Osteoblast (primary cell): ENCODE measurements at places on chromosomes 16 and 17.
A peak's percentile ranks its signal among the peaks of the same experiment; 100 is the strongest.

GRCh38 chr17:80101946-80102663 lies 724 bp downstream of the GAA start:
- no peaks in the 10 kb centered on the region for H3K36me3 ChIP-seq
- peaks cover 13% of the 10 kb centered on the region for H3K4me1 ChIP-seq
- peak overlapping the region; percentile 95 for H3K4me3 ChIP-seq
- DNase-seq = peak; percentile 94
- no peaks in the 10 kb centered on the region for H3K27me3 ChIP-seq
- H3K27ac ChIP-seq = peak overlapping the region; percentile 66

DNA sequence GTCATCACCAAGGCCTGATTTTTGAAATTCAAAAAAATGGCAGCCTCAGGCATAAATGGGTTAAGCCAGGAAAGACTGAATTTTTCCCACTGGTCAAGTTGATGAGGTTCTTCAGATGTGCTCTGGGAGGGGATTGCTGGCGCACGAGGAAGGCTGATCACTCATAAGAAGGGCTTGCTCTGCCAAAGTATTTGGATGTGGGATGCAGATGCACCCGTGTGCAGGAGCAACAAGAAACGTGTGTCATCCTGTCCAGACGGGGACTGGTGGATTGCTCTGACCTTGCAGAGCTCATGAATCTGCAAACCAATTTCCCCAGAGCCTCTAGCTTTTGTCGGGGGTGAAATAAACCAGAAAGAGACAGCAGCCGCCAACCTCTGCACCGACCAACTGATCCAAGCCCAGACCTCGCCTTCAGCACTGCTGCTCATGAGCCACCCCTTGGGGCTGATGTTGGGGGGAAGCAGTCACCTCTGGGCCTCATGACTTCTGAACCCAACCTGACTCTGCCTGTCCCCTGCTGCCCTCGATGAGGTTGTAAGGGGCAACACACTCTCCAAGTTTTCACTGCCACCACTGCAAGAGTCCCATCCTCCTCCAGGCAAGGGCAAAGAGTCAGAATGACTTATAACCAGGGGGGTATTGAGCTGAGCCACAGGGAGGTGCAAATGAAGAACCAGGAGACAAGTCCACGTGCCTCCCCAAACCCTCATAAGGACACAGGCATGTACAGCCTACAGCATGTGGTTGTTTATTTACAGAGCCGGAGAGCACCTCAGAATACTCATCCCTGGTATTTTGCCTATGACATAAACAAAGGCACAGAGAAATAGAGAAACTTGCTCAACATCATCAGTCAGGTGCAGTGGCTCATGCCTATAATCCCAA lies 452.0 kb downstream of the SOX9 start:
- H3K27me3 ChIP-seq = peaks cover 3% of the 10 kb centered on the region
- no peak overlapping the region for H3K4me3 ChIP-seq
- no peak for DNase-seq
- H3K4me1 ChIP-seq = peaks cover 12% of the 10 kb centered on the region
- H3K27ac ChIP-seq = no peak overlapping the region

GRCh38 chr16:19967561-19967960 lies 82.9 kb upstream of the GPRC5B start:
- H3K4me3 ChIP-seq = no peak overlapping the region
- no peaks in the 10 kb centered on the region for H3K27me3 ChIP-seq
- no peaks in the 10 kb centered on the region for H3K4me1 ChIP-seq
- no peaks in the 10 kb centered on the region for H3K36me3 ChIP-seq

GRCh38 chr16:13101828-13102227 lies 200.4 kb downstream of the SHISA9 start:
- no peak for DNase-seq
- no peaks in the 10 kb centered on the region for H3K4me1 ChIP-seq
- H3K36me3 ChIP-seq = no peaks in the 10 kb centered on the region
- H3K27me3 ChIP-seq = no peaks in the 10 kb centered on the region
- H3K4me3 ChIP-seq = no peak overlapping the region
- no peak overlapping the region for H3K27ac ChIP-seq

DNA sequence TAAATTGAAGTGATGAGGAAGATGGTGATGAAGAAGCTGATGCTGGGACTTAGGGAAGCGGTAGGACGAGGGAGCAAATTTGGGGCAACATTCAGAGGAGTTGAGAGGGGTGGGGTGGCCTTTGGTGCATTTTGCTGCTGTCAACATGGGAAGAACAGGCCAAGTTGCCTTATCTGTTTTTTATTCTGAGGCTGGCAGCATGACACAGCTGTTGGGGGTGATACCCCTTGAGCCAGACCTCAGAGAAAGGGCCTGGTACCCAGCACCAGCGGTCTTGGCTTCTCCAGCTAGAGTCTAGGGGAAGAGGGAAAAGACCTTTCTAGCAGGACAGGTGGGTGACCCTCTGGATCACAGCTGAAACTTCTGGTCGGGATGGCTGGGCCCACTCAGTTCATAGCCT lies 4.6 kb downstream of the IGFBP4 start:
- peak overlapping the region; percentile 92 for H3K4me3 ChIP-seq
- no peak for DNase-seq
- peaks cover 72% of the 10 kb centered on the region for H3K4me1 ChIP-seq
- peaks cover 81% of the 10 kb centered on the region for H3K36me3 ChIP-seq

DNA sequence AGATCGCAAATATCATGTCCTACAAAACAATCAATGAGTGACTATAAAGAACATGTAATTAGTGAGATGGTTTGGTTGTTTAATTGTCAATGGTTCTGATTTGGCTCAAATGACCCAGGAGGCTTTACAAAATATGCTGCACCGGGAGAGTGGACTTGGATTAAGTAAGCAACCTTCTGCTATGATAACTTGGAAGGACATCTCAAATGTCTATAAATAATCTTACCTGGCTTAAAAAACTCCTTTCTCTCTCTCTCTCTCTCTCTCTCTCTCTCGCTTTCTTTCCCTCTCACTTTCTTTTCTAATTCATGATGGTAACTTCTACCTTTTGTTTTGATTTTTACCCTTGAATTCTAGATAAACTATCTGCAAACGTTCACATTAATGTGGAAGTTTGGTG lies 14.2 kb downstream of the KCNJ2 start:
- no peaks in the 10 kb centered on the region for H3K4me1 ChIP-seq
- no peak for DNase-seq
- no peaks in the 10 kb centered on the region for H3K36me3 ChIP-seq
- no peaks in the 10 kb centered on the region for H3K27me3 ChIP-seq
- H3K27ac ChIP-seq = no peak overlapping the region

- peaks cover 6% of the 10 kb centered on the region for H3K4me1 ChIP-seq
- peaks cover 55% of the 10 kb centered on the region for H3K27me3 ChIP-seq
- no peak overlapping the region for H3K4me3 ChIP-seq
- no peaks in the 10 kb centered on the region for H3K36me3 ChIP-seq
Measured at GRCh38 chr16:86367291-86368072, 142.8 kb upstream of the FOXF1 start.

GRCh38 chr16:5166486-5166885 lies 68.9 kb upstream of the EEF2KMT start:
- DNase-seq = no peak
- H3K27me3 ChIP-seq = no peaks in the 10 kb centered on the region
- no peak overlapping the region for H3K27ac ChIP-seq
- no peaks in the 10 kb centered on the region for H3K4me1 ChIP-seq
- no peak overlapping the region for H3K4me3 ChIP-seq
- H3K36me3 ChIP-seq = no peaks in the 10 kb centered on the region

DNA sequence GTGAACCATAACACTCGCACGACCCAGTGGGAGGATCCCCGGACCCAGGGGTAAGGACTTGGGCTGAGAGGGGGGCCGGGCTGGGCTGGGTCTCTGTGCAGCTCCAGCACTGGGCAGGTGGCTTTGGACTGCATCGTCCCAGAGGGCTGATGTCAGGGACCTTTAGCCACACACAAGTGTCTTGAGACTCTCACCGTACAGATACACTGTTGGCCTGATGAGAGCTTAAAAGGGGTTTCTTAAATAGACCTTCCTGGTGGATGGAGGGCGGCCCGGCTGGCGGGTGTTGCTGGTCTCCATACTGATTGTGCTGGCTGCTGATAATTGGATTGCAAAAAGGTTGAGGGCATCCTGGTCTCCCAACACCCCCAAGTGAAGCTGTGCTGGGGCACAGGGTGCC lies 21.7 kb upstream of the CLEC18A start:
- no peaks in the 10 kb centered on the region for H3K27me3 ChIP-seq
- H3K36me3 ChIP-seq = peaks cover 66% of the 10 kb centered on the region
- no peak overlapping the region for H3K27ac ChIP-seq
- DNase-seq = peak; percentile 79
- H3K4me1 ChIP-seq = peaks cover 45% of the 10 kb centered on the region

GRCh38 chr17:56987283-56987834 lies 9.4 kb downstream of the SCPEP1 start:
- peaks cover 5% of the 10 kb centered on the region for H3K36me3 ChIP-seq
- no peak for DNase-seq
- no peaks in the 10 kb centered on the region for H3K4me1 ChIP-seq
- no peak overlapping the region for H3K27ac ChIP-seq
- H3K4me3 ChIP-seq = no peak overlapping the region
- no peaks in the 10 kb centered on the region for H3K27me3 ChIP-seq

- H3K36me3 ChIP-seq = no peaks in the 10 kb centered on the region
- H3K4me3 ChIP-seq = no peak overlapping the region
- no peak for DNase-seq
- no peaks in the 10 kb centered on the region for H3K27me3 ChIP-seq
- H3K4me1 ChIP-seq = peaks cover 3% of the 10 kb centered on the region
Measured at GRCh38 chr16:9139965-9140364, 48.5 kb downstream of the HAPSTR1 start.

DNA sequence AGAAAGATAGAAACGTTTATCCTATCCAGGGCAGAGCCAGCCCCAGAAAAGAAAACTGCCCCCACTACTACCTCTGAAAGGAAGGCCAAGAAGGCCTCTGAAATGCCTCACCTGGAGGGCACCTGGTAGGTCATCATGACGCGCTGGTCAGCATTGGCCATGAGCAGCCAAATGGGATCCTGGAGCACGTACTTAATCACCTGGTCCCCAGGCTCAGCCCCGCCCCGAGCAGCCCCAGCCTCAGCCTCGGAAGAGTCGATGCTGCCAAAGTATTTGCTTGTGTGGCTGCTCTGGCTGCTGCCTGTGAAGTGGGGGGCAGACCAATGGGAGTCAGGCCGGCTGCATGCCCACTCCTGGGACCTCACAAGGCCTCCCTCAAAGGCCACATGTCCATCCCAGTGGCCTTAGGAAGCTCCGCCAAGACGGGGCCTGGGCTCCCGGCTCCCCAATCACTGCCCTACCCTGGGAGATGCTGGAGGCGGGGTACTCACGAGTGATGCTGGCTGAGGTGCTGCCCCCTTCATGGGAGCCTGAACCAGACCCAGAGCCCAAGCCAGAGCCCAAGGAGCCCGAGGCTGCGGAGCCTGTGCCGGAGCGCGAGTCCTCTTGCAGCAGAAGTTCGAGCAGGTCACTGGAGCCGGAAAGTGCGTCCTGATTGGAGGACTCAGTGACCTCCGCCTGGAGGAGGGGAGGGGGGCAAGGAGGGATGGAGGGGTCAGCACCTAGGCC lies 9.9 kb downstream of the PER1 start:
- H3K36me3 ChIP-seq = peaks cover 65% of the 10 kb centered on the region
- no peak overlapping the region for H3K27ac ChIP-seq
- H3K27me3 ChIP-seq = no peaks in the 10 kb centered on the region
- H3K4me1 ChIP-seq = peaks cover 14% of the 10 kb centered on the region
- H3K4me3 ChIP-seq = no peak overlapping the region

DNA sequence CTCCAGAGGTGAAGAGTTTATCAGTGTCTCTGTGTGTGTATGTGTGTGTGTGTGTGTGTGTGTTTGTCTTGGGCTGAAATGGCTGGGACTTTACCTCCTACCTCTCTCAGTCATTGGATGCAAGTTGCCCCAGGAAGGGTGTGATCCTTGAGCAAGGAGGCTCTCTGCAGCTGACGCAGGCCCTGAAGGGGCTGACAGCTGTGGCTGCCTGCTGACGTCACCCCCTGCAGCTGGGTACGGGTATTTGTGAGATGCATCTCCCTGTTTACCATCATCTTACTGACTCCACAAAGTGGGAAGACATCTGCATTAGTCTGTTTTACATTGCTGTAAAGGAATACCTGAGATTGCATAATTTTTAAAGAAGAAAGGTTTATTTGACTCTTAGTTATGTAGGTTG lies 631.5 kb upstream of the RBFOX1 start:
- no peaks in the 10 kb centered on the region for H3K27me3 ChIP-seq
- no peak for DNase-seq
- H3K36me3 ChIP-seq = no peaks in the 10 kb centered on the region
- H3K4me3 ChIP-seq = no peak overlapping the region
- no peak overlapping the region for H3K27ac ChIP-seq
- H3K4me1 ChIP-seq = no peaks in the 10 kb centered on the region

DNA sequence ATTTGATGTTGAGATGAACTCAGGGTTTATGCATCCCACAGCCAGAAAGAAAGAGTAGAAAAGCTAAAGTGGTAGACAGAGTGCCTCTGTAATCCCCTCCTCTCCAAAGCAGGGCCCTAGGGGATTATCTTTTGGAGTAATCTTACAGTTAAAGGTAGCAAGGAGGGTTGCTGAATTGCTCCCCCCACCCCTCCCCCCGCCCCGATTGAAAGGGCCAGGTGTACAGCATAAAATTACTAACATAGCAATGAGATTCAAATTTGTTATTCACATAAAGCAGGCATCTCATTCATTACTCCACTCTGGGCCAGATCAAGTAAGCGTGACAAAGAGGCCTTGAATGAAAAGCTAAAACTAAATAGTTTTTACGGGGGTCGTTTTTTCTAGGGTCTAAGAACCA lies 72.7 kb downstream of the STH start:
- no peak overlapping the region for H3K4me3 ChIP-seq
- no peak for DNase-seq
- no peaks in the 10 kb centered on the region for H3K27me3 ChIP-seq
- H3K36me3 ChIP-seq = peaks cover 12% of the 10 kb centered on the region
- peaks cover 19% of the 10 kb centered on the region for H3K4me1 ChIP-seq

DNA sequence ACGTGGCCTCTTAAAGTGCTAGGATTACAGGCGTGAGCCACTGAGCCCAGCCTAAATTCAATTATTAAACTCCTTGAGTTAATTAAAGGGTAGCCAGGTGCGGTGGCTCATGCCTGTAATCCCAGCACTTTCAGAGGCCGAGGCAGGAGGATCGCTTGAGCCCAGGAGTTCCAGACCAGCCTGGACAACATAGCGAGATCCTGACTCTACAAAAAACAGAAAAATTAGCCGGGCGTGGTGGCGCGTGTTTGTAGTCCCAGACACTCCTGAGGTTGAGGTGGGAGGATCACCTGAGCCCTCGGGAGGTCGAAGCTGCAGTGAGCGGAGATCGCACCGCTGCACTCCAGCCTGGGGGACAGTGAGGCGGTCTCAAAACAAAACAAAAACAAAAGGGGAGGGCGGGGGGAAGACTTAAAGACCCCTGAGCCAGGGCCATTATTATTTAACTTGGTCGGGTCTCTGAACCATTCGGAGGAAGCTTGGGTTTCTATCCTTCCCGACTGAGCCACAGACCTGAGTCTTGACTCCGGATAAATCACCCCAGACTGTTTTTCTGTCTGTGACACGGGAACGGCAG lies 19.5 kb downstream of the BCL7C start:
- H3K36me3 ChIP-seq = peaks cover 6% of the 10 kb centered on the region
- peak overlapping the region; percentile 97 for H3K4me3 ChIP-seq
- no peaks in the 10 kb centered on the region for H3K27me3 ChIP-seq
- peaks cover 20% of the 10 kb centered on the region for H3K4me1 ChIP-seq
- DNase-seq = no peak
